Fibroblast of villous mesenchyme (primary cell): ENCODE measurements at places on chromosomes 1 and 21. TPM values are rescaled to one million over a fixed set of nuclear protein-coding genes. Genes with fewer than 3 reads are reported as not detected.
A peak's percentile ranks its signal among the peaks of the same experiment; 100 is the strongest.

The UTS2 gene
- not detected in 2 replicates for total RNA-seq

The TMEM269 gene
- under 0.01 TPM in 2 replicates for total RNA-seq

The RBM11 gene
- total RNA-seq: 0.32 and 0.43 TPM in 2 replicates

The RCSD1 gene
- total RNA-seq: 0.64 and 1.3 TPM in 2 replicates

The KCNN3 gene
- not detected in 2 replicates for total RNA-seq

The USH2A gene
- total RNA-seq: under 0.01 TPM in 2 replicates

The OR6K3 gene
- total RNA-seq: not detected in 2 replicates

The ROR1 gene
- total RNA-seq: 8.6 and 10.3 TPM in 2 replicates

GRCh38 chr1:15323989-15324868, 77.2 kb downstream of the FHAD1 start:
- no peak for DNase-seq

DNA sequence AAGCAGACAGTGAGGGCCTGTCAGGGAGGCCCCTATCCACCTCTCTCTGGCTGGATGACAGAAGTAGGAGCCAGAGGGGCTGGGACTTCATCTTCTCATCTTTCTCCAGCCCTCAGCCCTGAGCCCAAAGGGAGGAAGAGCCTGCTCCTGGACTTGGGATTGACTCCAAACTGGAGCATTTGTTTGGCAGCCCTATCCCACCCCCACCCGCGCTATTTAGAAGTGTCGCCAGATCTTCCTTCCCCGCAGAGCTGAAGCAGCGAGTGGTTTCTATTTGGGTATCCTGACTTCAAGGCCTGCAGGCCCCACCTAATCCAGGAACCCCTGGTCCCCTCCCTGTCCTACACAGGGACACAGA, 9.6 kb downstream of the NES start:
- DNase-seq: no peak

- peak; percentile 47 for DNase-seq
Measured at GRCh38 chr1:24420547-24420946, 4.9 kb downstream of the NIPAL3 start.

DNA sequence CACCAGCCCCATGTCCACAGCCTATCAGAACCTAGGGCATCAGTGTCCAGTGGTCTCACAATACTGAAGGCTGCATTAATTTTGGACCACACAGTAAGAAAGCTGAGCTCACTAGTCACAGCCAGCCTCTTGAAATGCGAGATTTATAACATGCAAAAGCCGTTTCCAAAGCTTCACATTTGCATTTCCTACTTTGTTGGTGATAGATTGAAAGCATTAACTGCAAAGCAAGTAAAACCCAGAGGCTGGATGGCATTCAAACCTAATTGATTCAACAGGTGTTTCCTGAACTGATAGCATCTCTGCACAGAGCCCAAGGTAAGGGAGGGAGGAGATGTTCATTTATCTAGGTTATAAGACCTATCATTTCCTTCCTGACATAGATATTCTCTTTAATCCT, 410.1 kb downstream of the OMA1 start:
- DNase-seq: no peak

DNA sequence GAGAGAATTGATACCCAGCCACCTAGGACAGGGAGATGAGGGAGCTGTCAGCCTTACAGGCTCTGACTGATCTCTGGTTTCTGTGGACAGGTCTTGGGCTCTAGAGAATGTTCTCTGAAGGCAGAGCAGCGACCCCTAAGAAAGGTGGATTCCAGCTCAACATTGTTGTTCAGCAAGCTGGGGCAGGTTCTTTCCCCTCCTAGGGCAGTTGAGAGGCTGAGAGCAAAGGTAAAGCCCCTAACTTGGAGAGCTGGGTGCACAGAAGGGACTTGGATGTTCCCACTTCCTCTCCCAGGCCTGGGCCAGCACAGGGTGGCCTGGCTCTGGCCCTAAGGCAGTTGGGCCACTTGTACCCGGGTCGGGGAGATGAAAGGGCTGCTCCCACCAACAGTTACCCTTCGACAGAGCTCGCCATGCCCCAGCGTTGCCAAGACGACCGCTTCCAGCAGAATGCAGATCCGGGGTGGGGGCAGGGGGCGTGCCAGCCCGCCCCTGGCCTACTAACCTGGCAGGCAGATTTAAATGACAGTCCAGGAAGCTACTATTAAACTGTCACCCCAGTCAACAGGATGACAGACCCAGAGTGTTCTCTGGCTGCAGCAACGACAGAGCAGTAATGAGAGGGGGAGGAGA, 31.6 kb downstream of the LRP8 start:
- no peak for DNase-seq

DNA sequence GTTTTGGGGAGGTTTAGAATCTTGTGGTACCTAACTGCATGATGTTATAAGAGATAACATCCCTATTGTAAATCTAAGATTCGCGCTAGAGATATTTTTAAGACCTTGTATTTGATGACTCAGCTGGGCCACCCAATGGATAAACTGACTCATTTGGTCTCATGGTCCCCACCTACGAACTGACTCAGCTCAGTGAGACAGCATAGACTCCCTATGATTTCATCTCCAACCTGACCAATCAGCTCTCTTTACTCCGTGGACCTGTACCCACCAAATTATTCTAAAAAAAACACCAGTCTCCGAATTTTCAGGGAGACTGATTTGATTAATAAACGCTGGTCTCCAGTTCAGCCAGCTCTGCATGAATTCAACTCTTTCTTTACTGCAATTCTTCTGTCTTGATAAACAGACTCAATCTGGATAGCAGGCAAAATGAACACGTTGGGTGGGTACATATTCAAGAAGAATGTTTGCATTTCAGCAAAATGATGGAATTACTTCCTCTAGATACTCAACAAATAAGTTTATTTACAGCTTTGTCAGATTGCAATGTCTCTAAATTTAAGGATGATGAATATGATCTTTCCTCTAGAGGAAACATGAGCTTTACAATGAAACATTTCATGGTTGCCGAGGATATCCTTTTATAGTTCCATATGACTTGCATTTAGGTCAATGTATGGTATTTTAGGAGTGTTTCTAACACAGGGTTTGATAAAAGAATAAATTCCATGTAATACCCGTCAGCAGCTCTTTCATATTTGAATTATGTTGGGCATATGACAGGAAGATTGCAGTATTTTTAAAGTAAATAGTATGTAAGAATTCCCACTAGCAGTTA, 516.6 kb upstream of the RGS18 start:
- no peak for DNase-seq

DNA sequence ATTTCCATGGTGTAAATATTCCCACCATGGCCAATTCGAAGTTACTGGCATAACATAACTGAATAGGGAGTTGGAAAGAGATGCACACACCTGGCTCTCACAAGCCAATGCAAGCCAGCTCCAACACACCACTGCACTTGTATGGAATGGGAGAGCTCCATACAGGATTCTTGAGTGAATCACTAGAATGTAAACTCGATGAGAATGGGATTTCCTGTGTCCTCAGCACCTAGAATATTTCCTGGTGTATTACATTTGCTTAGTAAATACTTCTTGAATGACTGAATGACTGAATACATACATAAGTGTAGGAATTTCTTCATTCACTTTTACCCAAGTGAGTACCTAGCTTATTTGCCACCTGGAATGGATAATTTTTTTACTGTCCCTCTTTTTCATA, 16.2 kb upstream of the PPIE start:
- no peak for DNase-seq

DNA sequence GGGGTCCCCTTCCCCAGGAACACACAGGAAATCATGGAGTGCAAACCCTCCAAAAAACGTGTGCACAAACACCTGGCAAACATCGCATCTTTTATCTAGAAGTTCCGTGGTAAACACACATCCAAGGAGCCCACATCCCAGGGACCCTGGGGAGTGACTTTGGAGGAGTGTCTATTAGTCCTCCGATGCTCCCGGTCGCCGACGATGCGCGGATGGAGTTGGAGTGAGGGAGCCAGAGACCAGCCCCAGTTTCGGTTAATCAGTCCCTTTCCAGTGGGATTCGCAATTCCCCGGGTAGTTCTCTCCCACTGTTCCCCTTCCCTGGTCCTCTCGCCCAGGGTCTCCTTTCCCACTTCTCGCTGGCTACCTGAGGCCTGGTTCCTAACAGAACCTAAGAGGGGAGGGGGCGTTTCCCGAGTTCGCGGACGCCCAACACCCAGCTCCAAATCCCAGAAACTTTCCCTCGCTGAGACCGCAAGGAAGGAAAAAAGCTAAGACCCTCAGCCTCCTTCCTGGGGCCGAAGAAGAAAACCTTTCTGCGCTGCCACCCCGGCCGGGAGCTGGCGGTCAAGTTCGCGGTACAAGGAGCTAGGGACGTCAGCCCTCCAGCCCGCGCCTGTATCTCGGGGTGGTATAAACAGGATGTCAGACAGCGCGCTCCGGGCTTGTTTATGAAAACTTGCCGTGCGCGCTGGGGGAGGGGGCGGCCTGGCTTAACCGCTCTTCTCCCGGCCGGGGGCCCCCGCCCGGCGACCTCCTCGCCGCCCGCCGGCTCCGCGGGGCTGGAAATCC, 787 bp downstream of the JAK1 start:
- DNase-seq: peak; percentile 90

- DNase-seq: no peak
Measured at GRCh38 chr1:172609528-172609927, 49.4 kb upstream of the FASLG start.

GRCh38 chr1:14782741-14783591, 184.5 kb downstream of the KAZN start:
- DNase-seq: no peak

DNA sequence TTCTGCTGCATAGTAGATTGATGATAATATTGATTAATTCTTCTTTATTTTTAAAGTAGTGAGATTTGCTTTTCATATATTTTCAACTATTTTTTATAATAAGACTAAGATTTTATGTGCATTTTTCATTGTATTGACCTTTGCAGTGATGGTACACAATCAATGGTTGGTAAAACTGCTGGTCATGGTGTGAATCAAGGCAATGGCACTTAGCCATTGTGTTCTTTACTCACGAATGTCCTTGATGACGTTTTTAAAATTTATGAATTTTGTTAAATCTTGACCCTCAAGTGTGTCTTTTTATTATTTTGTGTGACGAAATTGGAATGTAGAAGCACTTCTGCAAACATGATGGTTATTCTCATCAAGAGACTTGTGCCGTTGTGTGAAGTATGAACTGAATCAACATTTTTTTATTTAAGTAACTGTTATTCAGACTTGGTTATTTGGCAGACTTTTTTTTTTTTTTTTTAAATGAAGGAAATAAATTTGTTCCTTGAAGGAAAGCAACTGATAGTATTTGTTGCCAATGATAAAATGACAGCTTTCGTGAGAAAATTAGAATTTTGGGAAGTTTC, 22.6 kb downstream of the CDC73 start:
- no peak for DNase-seq

DNA sequence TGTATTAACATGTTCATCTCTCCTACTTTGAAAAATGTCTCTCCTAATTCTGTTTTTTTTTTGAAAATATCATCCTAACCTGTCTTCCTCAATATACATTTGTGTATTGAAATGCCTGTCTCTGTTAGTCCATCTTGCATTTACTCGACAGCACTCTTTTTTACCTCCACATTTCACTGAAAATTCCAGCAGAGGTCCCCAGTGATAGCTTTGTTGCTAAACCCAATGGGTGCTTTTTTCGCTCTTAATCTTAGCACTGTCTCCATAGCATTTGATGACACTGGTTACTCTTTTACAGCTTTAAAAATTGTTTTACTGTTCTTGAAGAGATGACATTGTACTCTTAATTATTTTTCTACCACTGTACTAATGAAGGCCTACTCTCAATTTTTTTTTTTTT, 10.8 kb downstream of the OSBPL9 start:
- peak; percentile 67 for DNase-seq
